ENCODE measurements at places on chromosomes 5 and 9.

GRCh38 chr9:16175461-16175860 is 622.6 kb downstream of the CCDC171 start:
- no peak for DNase-seq

DNA sequence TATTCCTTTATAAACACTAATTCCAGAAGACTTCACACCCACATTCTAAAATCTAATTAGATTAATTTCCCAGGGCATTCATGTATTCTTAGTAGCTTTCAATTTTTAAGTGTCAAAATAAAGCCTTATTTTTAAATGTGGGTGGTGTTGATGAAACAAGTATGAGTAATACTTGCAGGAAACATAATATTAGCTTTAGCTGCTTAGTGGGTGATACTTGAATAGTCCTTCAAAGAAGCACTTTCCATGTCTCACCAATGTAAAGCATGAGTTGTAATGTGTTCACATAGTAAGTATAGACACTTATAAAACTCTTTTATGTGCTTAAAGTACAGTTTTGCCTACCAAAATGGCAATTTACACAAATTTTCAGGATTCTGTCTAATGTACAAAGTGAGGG is 6.9 kb downstream of the FNBP1 start:
- no peak for DNase-seq

DNA sequence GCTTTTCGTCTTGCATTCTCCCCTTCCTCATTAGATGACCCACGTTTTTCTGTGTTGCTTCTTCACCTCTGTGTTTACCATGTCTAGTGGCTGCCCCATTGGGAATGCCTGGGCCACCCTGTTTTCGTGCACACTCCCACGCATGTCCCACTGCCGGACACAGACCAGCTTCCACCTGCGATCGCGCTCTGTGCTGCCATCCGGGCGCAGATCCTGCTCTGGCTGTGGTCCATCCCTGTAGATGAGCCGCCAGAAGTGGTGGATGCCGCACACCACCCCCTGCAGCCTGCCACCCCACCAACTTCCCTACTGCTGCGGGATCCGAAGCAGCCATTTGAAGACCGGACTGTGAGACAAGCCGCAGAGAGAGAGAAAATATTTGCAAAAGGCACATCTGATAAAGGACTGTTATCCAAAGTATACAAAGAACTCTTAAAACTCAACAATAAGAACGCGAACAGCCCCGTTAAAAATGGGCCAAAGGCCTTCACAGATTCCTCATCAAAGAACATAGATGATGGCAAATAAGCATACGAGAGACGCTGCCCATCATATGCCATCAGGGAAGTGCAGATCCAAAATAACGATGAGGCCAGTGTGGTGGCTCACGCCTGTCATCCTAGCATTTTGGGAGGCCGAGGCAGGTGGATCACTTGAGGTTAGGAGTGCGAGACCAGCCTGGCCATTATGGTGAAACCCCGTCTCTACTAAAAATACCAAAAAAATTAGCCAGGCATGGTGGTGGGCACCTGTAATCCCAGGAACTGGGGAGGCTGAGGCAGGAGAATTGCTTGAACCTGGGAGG is 163.7 kb downstream of the COL23A1 start:
- no peak for DNase-seq

DNA sequence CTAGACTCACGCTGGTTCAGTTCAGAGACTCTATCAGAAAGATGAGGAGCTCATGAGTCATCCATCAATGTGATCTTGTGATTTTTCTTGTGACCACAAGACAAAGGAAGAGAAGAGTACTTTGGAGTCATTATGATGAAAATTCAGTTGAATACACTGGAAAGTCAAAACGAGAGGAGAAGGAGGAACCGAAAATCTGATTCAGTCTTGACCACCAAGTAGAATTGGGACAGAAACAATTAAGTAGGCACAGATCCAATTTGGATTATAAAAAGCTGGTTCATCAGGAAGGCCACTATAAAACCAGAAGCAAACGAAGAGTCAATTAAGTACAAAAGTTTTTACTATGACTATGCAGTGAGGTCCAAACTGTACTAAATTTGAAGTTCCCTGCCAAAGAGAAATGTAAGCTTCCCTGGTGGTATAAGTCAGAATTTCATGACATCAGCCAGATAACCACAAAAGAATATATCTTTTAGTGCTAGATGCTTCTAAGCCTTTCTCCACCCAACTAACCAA is 90.9 kb downstream of the THBS4 start:
- DNase-seq: no peak

- no peak for DNase-seq
These were observed 22.8 kb upstream of the KCNN2 start for GRCh38 chr5:114339108-114339507.

- DNase-seq: no peak
These were observed 60.6 kb downstream of the TMEM174 start for GRCh38 chr5:73233461-73234203.

GRCh38 chr9:119441338-119441737 is 72.1 kb upstream of the BRINP1 start:
- DNase-seq: no peak

DNA sequence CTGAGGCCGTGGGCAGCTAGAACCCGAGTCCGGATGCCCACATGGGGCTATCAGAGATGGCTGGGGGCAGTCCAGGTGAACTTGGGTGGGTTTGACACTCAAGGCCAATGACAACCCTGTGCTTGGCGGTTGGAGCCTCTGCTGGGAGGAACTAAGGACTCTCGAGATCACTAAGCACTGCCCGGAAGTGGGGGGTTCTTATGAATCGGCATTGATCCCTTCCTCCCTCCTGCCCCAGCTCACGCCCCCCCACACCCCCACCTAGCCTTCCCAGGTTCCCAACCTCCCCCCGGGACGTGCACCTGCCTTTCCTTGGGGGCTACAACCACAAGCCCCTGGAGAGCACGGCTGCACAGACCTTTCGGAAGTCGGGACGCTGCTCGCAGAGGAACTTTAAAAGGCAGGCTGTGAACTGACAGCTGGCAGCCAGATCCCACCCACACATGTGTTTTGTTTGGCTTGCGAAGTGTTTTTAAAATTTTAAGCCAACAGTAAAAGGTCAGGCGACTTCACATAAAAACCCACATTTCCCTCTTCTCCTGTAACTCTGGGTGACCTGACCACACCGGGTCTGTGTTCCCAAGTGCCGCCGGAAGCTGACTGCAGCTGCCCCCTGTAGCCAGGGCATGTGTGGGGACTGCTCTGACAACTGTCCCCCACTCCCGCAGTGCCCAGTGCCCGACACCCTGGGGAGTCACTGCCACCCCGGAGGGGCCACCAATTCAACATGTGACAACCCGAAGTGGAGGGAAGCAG is 5.1 kb upstream of the RALGDS start:
- DNase-seq: no peak

DNA sequence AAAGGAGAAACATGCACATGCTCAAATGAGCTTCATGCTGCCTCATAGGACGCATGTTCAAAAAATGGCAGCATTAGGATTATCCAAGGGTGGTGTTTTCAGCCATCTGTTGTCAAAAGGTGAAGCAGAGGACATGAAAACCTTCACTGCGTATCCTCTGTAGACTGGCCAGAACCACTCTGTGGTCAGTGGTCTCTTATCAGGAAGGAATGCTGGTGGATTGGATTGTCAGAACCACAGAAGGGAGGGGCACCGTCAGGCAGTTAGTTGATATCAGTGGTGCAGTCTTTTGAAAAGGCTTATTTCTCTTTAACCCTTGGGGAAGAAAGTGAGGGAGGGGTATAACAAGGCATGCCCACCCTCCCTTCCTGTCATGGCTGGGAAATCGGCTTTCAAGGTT is 100.1 kb downstream of the FBXL7 start:
- no peak for DNase-seq

DNA sequence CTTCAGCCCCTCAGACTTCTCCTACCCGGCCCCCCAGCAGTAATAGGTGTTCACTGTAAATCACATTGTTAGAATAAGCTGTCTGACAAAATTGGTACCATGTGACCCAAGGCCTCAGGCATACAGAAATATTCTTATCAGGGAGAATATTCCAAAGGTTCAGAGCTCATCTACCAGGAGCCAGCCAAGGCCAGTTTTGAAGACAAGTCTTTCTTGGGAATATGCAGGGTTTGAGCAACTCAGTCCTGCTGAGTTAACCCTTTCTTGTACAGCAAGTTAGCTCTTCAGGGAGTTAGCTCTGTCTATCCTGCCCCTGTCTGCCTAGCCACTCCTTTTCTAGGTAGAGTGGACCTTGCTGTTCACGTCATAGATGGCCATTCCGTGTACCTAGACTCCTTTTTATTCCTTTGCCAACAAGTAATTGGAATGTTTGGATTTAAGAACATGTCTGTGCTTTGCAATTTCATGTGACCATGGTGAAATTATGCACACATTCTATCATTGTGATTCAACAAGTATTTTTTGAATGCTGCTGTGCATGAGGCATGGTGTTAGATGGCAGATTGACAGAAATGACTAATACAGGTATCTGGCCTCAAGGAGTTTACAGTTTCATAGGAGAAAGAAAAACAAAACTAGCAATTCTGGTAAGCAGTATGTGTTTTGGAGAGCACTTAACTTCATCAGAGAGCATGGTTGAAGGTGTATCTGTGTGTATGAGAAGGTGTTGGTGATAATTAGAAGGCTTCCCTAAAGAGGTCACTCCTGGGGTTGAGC is 22.6 kb downstream of the TGFBR1 start:
- no peak for DNase-seq

- no peak for DNase-seq
These were observed 57.7 kb downstream of the SMARCA2 start for GRCh38 chr9:2072752-2073405.

DNA sequence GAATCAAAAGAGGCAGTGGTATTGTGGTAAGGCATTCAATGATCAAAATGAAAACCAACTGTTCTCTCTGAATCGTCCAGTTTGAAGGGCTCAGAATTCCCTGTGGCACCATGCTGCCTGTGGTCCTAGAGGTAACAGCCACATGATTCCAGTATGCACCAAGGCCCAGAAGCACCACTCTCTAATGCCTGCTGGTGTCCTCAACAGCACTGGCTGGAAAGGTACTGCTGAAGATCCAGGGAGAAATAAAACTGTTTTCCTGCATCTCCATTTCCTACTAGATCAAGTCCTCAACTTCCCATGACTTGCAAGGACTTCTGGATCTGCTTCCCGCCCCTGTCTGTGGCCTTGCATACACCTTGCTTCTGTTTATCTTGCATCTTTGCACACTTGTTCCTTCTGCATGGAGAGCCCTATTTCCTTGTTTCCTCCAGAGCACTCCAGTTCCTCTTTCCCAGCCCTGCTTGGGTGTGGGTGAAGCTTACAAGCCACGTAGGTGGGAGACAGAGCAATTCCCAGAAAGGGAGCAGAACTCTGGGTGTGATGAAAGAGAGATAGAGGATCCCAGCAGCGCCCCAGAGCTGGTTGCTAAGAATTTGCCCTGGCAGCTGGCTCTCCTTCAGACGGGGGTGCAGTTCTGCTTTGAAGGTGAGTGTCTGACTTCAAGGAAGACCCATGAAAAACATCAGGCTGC is 41.0 kb upstream of the EQTN start:
- DNase-seq: no peak

GRCh38 chr5:104170926-104171325 is 608.3 kb upstream of the NUDT12 start:
- DNase-seq: no peak
